NCI-H2171 (cell line): ENCODE measurements at places on chromosomes 1 and 21.
A peak's percentile ranks its signal among the peaks of the same experiment; 100 is the strongest.

DNA sequence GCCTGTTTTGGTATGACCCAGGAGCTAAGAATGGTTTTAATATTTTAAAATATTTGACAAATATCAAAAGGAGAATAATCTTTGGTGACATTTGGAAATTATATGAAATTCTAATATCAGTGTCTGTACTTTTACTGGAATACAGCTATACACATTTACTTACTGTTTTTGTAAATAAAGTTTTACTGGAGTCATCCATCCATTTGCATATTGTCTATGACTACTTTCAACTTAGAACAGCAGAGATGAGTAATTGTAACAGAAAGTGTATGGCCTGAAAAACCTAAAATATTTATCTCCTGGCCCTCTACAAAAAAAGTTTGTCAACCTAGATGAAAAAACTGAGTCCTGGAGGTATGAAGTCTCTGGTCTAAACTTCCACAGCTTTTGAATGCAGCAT is 5.8 kb upstream of the MAP3K7CL start:
- DNase-seq: no peak

GRCh38 chr1:247491328-247491727 is 33.4 kb upstream of the OR2B11 start:
- no peak for DNase-seq

- no peak for DNase-seq
Measured at GRCh38 chr1:211874521-211875347, 44.2 kb upstream of the LPGAT1 start.

DNA sequence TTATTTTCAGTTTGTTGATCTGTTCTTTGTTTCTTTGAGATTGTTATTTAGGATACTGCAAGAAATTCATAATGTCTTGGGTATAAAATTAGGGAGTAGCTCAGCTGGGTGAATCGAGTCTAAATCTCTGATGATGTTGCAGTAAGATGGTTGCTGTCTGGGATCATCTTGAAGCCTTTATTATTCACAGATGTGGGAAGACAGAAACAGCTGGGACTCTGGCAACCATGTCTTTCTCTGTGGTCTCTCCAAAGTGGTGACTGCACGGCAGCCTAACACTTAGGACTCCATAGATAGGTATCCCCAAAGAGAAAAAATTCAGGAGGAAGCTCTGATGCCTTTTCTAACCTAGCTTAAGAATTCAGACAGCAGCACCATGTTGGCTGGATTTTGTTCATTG is 52.7 kb downstream of the RAP1A start:
- no peak for DNase-seq

DNA sequence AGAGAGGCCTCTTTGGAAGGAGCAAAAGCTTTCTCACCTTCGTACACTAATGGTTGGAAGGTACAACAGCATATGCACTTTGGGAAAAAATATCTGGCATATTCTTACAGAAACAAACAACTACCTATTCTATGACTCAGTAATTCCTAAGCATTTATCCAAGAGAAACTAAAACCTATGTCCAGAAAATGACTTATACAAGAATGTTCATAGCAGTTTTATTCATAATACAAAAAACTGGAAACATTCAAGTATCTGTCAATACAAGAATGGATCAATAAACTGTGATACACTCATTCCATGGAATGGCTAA is 8.2 kb downstream of the NBPF1 start:
- no peak for DNase-seq

DNA sequence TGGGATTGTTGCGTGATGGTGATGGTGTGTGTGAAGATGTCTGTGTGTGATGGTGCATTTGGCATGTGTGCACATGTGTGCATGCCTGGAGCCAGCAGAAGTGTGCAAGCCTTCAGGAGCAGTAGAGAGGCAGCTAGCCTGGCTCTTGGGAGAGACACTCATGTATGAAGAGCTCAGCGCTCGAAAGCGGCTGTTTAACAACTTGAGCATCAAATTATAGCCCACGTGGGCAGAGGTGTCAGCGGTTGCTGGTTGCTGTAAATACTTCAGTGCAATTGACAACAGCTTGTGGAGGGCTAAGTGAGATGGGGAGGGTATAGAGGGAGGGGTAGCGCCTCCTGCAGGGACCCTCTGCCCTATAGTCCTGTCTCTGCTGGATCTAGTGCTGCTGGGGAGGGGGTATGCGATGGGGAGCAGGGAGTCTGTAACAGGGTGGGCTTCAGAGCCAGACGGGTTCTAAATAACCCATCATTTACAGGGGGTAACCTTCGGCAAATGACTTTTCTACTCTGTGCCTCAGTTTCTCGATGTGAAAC is 21.5 kb downstream of the FOXD2 start:
- DNase-seq: no peak

DNA sequence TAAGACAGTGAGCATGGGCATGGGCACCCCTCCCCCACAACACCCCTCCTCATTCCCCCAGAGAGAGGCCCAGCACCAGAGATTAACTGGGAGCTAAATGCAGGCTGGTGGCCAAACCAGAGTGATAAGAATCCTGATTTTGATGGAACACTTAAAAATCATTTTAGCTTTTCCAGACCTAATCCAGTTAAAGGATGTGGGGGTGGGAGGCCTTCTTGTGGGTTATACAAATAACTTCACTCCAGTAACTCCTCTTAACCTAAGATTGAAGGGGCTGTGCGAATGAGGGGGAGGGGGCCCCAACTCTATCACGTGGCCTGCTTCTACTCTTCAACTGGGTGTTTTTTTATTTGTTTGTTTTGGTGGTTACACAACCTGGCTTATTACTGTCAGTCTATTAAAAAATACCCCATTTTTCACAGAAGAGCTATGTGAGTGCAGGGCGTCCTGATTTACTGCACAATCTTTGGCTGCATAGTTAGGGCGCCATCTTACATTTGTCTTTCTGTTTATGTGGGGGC is 398.1 kb upstream of the LYPLAL1 start:
- no peak for DNase-seq

GRCh38 chr1:5456090-5456811 is 536.0 kb downstream of the NPHP4 start:
- peak; percentile 6 for DNase-seq

- no peak for DNase-seq
Measured at GRCh38 chr1:12185918-12186678, 19.3 kb downstream of the TNFRSF1B start.

DNA sequence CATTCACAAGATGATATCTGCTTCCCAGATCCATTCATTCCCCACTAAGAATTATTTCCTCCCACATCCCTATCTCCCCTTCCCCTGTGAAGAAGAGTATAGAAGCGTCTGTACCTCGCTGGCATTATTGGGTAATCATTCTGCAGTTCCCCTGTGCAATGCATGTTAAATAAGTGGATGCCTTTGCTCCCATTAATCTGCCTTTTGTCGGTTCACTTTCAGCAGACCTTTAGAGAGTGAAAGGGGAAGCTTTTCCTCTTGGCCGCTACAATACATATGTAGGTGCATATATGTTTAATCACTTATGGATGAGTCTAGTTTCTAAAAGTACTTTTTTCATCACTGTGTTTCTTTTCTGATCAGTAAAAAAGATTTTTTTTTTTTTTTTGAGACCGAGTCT is 7.0 kb downstream of the CLCN6 start:
- no peak for DNase-seq

DNA sequence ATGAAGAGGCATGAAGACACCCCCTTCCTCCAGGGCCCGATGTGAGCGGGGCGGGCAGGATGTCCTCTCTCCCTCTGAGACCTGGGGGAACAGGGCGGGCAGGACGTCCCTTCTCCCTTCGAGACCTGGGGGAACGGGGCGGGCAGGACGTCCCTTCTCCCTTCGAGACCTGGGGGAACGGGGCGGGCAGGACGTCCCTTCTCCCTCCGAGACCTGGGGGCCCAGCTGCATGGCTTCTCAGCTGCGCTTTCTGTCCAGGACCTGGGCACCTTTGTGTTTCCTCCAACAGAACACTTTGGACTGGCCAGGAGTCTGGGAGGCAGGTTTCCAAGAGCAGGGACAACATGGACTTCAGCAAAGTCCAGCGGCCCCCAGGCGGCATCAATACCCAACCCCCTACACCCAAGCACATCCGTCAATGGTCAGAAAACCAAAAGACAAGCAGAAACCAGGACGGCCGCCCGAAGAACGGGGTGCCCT is 30.8 kb upstream of the ADARB1 start:
- no peak for DNase-seq

GRCh38 chr1:76587212-76587611 is 280.1 kb upstream of the ST6GALNAC5 start:
- DNase-seq: no peak

- DNase-seq: peak; percentile 23
Measured at GRCh38 chr1:9181990-9182783, 52.4 kb upstream of the H6PD start.

- no peak for DNase-seq
Measured at GRCh38 chr21:42254651-42255601, 36.0 kb downstream of the ABCG1 start.

- no peak for DNase-seq
Measured at GRCh38 chr1:218705391-218705790, 360.3 kb downstream of the TGFB2 start.

GRCh38 chr1:114558544-114558943 is 22.9 kb downstream of the BCAS2 start:
- DNase-seq: no peak

DNA sequence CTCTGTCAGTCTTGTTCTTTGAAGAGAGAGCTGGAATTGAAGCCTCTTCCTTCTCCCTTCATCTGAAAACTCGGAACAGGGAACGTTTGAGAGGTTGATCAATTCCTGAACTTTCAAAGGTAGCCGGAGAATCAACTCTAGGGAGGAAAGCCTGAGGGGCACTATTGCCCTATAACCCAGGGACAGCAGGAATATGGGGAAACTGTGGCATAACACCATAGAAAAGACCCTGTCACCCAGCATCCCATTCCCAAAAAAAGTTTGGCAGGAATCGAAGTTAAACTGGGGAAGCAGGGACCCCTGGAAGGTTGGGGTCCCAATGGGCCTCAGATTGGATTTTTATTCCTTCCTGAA is 5.1 kb upstream of the NHLH1 start:
- DNase-seq: no peak

DNA sequence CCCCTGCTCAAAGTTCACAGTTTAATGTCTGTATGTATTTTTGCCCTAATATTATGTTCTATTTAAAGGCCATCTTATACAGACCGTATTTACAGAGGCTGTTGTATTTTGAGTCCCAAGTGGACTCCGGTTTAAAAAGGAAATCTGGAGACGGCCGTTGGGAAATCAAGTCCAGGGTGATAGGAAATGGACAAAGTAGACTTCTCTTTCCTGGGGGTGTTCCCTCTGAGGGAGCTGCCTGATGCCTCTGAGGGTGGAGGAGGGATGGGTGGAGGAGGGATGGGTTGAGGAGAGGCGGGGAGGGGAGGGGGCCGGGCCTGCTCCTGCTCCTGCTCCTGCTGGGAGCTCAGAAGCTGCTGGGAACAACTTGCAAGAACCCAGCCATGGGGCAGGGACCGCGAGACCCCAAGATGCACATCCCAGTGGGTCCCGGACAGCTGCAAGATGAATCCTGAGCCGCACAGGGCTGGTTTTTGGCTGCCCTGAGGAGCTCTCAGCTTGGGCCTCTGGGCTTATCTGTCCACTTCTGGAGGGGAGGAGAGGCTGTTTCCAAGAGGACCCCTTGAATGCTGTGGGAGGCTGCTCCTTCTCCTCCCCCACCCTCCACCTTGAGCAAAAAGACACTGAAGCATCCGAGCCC is 12.0 kb upstream of the ACTL8 start:
- DNase-seq: no peak

GRCh38 chr1:169722779-169723178 is 11.1 kb downstream of the SELE start:
- no peak for DNase-seq
